Naive thymus-derived CD8-positive, alpha-beta T cell (primary cell): ENCODE measurements at places on chromosomes 2 and 18.
A peak's percentile ranks its signal among the peaks of the same experiment; 100 is the strongest.

GRCh38 chr2:213496226-213496625, 212.0 kb downstream of the SPAG16 start:
- H3K27me3 ChIP-seq, result no peaks in the 10 kb centered on the region
- no peak overlapping the region for H3K4me3 ChIP-seq
- no peaks in the 10 kb centered on the region for H3K4me1 ChIP-seq
- H3K27ac ChIP-seq, result no peak overlapping the region

- DNase-seq, result no peak
- H3K4me3 ChIP-seq, result no peak overlapping the region
- peaks cover 10% of the 10 kb centered on the region for H3K27me3 ChIP-seq
- H3K36me3 ChIP-seq, result no peaks in the 10 kb centered on the region
These were observed 39.9 kb downstream of the REEP1 start for GRCh38 chr2:86297382-86298147.

GRCh38 chr2:223001797-223002175, 50.2 kb upstream of the KCNE4 start:
- H3K27ac ChIP-seq, result no peak overlapping the region
- no peaks in the 10 kb centered on the region for H3K4me1 ChIP-seq
- DNase-seq, result no peak
- no peaks in the 10 kb centered on the region for H3K36me3 ChIP-seq
- H3K4me3 ChIP-seq, result no peak overlapping the region

DNA sequence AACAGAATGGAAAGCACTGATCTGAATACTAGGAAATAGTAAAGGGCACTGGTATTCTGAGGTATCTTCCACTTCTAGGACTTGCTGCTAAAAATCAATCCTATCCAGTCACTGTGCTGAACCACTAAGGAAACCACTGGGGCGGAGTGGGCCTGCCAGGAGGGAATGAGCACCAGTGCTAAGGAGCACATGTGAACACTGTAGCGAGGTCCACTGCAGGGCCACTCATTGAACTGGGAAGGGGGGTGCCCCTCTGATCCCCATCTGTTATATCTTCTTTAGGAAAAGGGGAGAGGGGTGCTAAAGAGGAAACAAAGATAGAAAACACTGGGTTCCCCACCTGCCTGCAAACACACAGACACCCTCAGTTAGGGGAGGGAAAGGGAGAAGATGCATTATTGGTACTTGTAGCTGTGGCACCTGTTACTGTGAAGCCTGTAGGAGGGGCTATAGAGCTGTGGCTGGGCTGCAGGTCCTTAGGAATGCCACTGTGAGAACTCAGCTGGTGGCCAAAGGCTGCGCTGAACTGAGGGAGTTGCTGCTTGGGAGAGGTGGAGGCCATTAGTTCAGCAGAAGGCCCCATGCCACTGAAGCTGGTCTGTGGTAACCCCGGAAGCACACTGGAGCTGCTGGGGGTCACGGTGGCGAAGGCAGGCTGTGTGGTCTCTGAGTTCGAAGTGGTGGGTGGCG, 81.8 kb downstream of the INO80D start:
- DNase-seq, result no peak
- H3K4me1 ChIP-seq, result no peaks in the 10 kb centered on the region
- H3K36me3 ChIP-seq, result peaks cover 92% of the 10 kb centered on the region
- no peak overlapping the region for H3K4me3 ChIP-seq
- no peak overlapping the region for H3K27ac ChIP-seq

GRCh38 chr2:205850611-205851010, 168.3 kb downstream of the NRP2 start:
- peak overlapping the region; percentile 41 for H3K27ac ChIP-seq
- no peaks in the 10 kb centered on the region for H3K4me1 ChIP-seq
- DNase-seq, result no peak
- no peaks in the 10 kb centered on the region for H3K36me3 ChIP-seq
- H3K27me3 ChIP-seq, result peaks cover 39% of the 10 kb centered on the region
- no peak overlapping the region for H3K4me3 ChIP-seq

DNA sequence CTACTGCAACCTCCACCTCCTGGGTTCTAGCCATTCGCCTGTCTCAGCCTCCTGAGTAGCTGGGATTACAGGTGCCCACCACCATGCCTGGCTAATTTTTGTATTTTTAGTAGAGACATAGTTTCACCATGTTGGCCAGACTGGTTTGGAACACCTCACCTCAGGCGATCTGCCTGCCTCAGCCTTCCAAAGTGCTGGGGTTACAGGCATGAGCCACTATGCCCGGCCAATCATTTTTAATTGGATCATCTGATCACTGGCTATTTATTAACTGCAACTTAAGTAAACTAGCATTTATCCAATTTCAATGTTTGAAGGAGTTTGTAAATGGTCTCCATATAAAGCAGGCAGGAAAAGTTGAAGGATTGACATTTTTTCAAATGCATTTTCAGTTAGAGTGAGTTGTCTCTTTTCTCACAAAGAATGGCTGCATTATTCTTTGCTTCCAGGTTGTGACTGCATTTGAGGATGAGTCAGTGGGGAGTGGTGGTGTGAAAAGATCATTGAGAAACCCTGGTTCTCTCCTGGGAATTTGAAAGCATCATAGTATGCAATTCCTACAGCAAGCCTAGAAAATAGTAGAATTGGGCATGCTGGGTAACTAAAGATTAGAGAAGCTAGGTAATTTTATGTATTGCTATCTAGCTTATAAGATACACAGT, 431.1 kb upstream of the ZEB2 start:
- no peak overlapping the region for H3K27ac ChIP-seq
- no peaks in the 10 kb centered on the region for H3K4me1 ChIP-seq
- peaks cover 3% of the 10 kb centered on the region for H3K27me3 ChIP-seq

GRCh38 chr2:16251511-16252225, 311.3 kb downstream of the MYCN start:
- H3K27ac ChIP-seq, result no peak overlapping the region
- no peaks in the 10 kb centered on the region for H3K4me1 ChIP-seq

GRCh38 chr2:390959-391358, 103.1 kb upstream of the ALKAL2 start:
- H3K4me3 ChIP-seq, result no peak overlapping the region
- H3K27ac ChIP-seq, result no peak overlapping the region
- H3K4me1 ChIP-seq, result peaks cover 16% of the 10 kb centered on the region
- H3K36me3 ChIP-seq, result no peaks in the 10 kb centered on the region

DNA sequence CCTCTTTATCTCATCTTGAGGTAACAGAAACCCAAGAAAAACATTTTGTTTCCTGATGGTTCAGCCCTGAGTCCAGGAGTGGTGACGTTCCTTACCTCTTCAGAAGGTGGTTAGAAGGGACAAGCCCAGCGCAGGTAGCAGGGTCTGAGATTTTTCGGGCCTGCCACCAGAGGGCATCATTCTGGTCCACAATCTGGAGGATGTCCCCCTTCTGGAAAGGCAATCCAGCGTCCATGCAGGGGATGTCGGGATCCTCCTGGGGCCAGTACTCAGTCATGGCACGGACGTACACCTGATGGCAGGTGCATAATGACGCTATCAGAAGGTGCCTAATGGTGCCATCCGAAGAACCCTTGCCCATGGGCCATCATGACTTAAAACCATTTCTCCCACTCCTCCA, 17.7 kb downstream of the MPP4 start:
- no peaks in the 10 kb centered on the region for H3K4me1 ChIP-seq
- H3K36me3 ChIP-seq, result no peaks in the 10 kb centered on the region
- no peak overlapping the region for H3K27ac ChIP-seq

GRCh38 chr18:12262748-12263147, 8.6 kb downstream of the CIDEA start:
- no peak overlapping the region for H3K27ac ChIP-seq
- H3K27me3 ChIP-seq, result peaks cover 17% of the 10 kb centered on the region
- H3K36me3 ChIP-seq, result no peaks in the 10 kb centered on the region
